ENCODE measurements at places on chromosomes 6 and 20.

- peak; percentile 79 for DNase-seq
Observed at GRCh38 chr6:157316871-157317814, 6.2 kb downstream of the TMEM242 start.

- no peak for DNase-seq
Observed at GRCh38 chr6:137913434-137913833, 46.4 kb downstream of the TNFAIP3 start.

- DNase-seq: no peak
Observed at GRCh38 chr20:53660947-53661381, 67.3 kb upstream of the ZNF217 start.

- DNase-seq: no peak
Observed at GRCh38 chr6:139777202-139777970, 402.9 kb upstream of the CITED2 start.

- DNase-seq: no peak
Observed at GRCh38 chr6:53731866-53732636, 62.8 kb upstream of the LRRC1 start.

DNA sequence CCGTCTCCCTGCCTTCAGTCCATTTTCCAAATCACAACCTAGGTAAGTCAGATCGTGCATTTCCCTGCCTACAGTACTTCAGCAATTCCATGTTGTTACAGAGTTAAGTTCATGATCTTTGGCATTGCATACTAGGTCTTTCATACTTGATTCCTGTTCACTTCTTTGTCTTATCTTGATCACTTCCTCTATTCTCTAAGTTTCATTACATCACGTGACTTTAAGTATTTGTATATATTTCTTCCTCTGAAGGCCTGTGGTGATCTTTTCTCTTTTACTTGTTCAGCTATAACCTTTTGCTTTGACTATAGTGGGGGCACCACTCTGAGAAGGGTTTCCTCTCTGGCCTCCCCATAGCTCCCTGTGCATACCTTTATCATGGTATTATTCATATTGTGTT is 100.2 kb downstream of the TRMT11 start:
- no peak for DNase-seq

DNA sequence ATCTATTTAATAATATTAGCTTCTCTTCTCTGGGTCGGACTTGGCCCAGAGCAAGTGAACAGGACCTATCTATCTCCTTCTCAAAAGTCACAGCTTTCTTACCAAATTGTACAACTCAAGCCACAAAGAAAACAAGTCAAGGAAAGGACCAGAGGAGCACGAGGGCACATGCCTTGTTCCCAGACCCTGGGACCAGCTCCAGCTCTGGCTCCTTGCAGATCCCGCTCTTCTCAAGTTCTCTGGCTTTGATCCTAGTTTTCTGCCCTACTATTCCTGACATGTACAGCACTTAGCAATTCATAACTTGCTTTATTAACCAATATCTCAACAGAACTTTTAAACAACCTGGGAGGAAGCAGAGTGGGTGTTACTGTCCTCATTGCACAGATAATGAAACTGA is 185.9 kb downstream of the ESR1 start:
- no peak for DNase-seq

GRCh38 chr20:53819973-53820451 is 226.4 kb upstream of the ZNF217 start:
- no peak for DNase-seq

DNA sequence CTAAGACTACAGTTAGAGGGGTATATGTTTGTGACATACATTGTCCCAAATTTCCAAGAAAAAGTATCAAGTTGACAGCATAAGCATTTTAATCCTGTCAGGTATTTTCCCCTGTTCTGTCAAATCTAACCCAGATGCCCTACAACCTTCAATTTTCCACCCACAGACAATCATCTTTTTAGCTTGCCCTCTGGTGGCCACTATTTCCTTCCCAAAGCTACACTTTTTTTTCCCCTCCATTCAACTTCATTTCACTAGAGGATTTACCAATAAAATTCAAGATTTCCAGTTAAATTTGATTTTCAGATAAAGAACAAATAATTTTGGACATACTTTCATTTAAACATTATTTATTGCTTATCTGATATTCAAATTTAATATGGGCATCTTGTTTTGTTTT is 286.6 kb downstream of the TENT5A start:
- DNase-seq: no peak

- DNase-seq: no peak
Observed at GRCh38 chr6:4953440-4953839, 50.4 kb downstream of the RPP40 start.

GRCh38 chr20:23082846-23083552 is 3.1 kb downstream of the CD93 start:
- no peak for DNase-seq

- no peak for DNase-seq
Observed at GRCh38 chr20:59193325-59193724, 29.7 kb downstream of the ZNF831 start.

DNA sequence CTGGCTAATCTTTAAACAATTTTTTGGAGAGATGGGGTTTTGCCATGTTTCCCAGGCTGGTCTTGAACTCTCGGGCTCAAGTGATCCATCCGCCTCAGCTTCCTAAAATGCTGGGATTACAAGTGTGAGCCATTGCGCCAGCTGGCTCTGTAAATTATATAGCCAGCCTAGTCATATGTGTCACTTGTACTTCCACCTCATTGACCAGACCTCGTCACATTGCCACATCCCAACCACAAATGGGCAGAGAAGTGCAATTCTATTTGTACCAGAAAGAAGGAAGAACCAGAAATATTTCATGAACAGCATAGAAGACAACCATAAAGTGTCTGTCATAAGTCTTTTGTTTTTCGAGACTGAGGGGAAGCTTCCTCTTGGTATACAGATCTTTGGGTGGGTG is 304.9 kb upstream of the RNF24 start:
- no peak for DNase-seq

DNA sequence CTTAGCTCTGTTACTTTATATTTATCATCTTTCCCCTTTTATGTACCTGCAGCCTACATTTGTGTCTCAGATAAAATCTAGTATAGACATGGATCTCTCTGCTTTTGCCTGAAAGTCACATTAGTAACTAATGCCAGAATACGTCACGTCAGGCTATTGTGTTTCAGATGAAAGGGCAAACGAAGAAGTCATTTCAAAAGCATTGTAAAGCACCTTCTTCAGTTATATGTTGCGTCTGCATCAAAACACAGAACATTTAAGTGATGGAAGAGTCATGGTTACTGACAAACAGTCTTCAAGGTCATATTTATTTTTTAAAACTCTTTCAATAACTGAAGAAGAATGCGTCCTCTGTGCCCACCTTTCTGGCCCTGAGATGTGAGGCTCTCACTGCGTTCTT is 119.1 kb downstream of the SMOC2 start:
- no peak for DNase-seq

Data from urothelium cell line (cell line).